Glomerular endothelial cell (primary cell): ENCODE measurements at places on chromosomes 4 and X. TPM values are rescaled to one million over a fixed set of nuclear protein-coding genes. Genes with fewer than 3 reads are reported as not detected.

PTTG2 gene
- not detected in 2 replicates for total RNA-seq

GRCh38 chr4:141680060-141680459 lies 43.7 kb downstream of the IL15 start:
- no peak for DNase-seq

DMD gene
- total RNA-seq, result 1.6 and 6.7 TPM in 2 replicates

AVPR2 gene
- not detected in 2 replicates for total RNA-seq

- DNase-seq, result no peak
Measured at GRCh38 chrX:150696331-150696730, 3.1 kb downstream of the MTMR1 start.

DNA sequence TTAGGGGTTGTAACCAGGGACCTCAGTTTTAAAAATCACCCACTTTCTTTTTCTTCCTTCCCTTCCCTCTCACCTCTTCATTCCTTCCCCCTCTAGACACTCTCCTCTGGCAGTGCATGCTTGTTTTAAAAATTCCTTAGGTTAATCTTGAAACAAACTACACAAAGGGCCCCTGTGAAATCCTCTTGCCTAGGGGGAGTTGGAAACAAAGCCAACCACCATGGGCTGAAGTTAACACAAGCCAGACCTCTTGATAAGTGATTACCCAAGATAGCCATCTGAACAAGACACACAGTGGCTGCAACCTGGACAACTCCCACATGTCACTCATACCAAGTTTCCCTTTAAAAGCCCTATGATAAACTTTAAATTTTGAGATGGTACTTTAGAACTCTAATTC lies 68.9 kb downstream of the TENT5D start:
- no peak for DNase-seq
